ENCODE measurements at places on chromosomes 11 and 22. TPM values are rescaled to one million over a fixed set of nuclear protein-coding genes. Genes with fewer than 3 reads are reported as not detected.

GRCh38 chr11:69300120-69301060 lies 6.4 kb downstream of the MYEOV start:
- H3K27ac ChIP-seq: peak overlapping the region; percentile 98
- peaks cover 73% of the 10 kb centered on the region for H3K4me1 ChIP-seq

GRCh38 chr11:108835624-108836023 lies 170.8 kb downstream of the DDX10 start:
- no peak for DNase-seq
- H3K27me3 ChIP-seq: no peaks in the 10 kb centered on the region
- H3K27ac ChIP-seq: no peak overlapping the region
- H3K36me3 ChIP-seq: peaks cover 10% of the 10 kb centered on the region
- no peaks in the 10 kb centered on the region for H3K4me1 ChIP-seq
- no peak overlapping the region for H3K4me3 ChIP-seq

GRCh38 chr11:86435711-86436110 lies 61.0 kb downstream of the CCDC81 start:
- no peak overlapping the region for H3K27ac ChIP-seq
- no peak for DNase-seq
- H3K27me3 ChIP-seq: no peaks in the 10 kb centered on the region
- H3K36me3 ChIP-seq: no peaks in the 10 kb centered on the region

DNA sequence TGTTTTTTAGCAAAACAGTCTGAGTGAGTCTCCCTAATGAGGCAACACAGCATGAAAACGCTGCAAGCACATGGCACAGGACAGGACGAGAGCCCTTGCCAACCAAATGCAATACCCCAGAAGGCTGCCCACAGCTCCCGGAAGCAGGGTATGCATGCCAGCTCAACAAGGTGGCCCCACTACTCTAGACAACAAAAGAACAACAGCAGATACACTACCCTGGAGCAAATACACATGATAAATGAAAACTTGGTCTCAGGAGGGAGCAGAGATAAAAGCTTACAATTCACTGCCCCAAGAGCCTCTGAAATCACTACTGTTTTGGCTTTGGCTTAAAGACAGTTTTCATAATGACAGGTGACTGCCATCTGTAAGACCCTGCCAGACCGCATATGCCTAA lies 785.4 kb upstream of the API5 start:
- DNase-seq: no peak
- no peaks in the 10 kb centered on the region for H3K36me3 ChIP-seq
- no peaks in the 10 kb centered on the region for H3K27me3 ChIP-seq
- no peak overlapping the region for H3K27ac ChIP-seq

DNA sequence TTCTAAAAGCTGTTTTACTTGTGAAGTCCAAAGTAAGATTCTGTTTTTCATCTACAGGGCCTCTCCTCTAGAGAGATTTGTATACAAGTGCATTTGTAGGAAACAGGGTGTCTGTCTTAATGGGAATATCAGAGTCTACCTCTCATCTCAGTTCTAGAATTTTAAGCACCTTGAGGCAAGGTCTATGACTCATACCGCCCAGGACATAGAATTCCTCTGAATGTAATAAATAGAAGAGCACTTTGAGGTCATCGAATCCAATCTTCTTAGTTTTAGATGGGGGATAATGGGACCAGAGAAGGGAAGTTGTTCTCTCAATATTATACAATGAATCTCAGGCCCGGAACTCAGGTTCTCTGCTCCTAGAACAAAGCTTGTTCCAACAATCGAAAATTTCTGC lies 101.8 kb upstream of the TIMP3 start:
- H3K4me3 ChIP-seq: no peak overlapping the region
- H3K27ac ChIP-seq: no peak overlapping the region
- H3K4me1 ChIP-seq: peaks cover 5% of the 10 kb centered on the region
- no peak for DNase-seq
- no peaks in the 10 kb centered on the region for H3K36me3 ChIP-seq

DNA sequence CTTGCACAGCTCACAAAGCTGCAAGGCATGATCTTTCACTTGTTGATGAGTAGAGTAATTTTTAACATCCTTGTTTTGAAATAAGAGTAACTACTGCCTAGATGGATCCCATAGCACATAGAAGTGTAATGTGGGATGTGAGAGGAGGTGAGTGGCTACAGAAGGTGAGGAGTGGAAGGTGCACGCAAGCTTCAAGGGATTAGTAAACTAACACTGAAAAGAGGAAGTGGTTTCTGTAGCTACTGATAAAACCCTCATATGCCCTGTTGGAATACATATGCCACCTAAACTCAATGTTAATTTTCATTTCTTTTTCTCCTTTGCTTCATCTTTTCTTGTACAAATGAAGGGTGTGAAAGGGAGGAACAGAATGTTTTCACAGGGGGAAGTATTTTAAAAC lies 22.0 kb upstream of the CTSC start:
- peaks cover 36% of the 10 kb centered on the region for H3K4me1 ChIP-seq
- H3K27me3 ChIP-seq: no peaks in the 10 kb centered on the region
- no peak overlapping the region for H3K27ac ChIP-seq
- no peaks in the 10 kb centered on the region for H3K36me3 ChIP-seq
- DNase-seq: no peak

DNA sequence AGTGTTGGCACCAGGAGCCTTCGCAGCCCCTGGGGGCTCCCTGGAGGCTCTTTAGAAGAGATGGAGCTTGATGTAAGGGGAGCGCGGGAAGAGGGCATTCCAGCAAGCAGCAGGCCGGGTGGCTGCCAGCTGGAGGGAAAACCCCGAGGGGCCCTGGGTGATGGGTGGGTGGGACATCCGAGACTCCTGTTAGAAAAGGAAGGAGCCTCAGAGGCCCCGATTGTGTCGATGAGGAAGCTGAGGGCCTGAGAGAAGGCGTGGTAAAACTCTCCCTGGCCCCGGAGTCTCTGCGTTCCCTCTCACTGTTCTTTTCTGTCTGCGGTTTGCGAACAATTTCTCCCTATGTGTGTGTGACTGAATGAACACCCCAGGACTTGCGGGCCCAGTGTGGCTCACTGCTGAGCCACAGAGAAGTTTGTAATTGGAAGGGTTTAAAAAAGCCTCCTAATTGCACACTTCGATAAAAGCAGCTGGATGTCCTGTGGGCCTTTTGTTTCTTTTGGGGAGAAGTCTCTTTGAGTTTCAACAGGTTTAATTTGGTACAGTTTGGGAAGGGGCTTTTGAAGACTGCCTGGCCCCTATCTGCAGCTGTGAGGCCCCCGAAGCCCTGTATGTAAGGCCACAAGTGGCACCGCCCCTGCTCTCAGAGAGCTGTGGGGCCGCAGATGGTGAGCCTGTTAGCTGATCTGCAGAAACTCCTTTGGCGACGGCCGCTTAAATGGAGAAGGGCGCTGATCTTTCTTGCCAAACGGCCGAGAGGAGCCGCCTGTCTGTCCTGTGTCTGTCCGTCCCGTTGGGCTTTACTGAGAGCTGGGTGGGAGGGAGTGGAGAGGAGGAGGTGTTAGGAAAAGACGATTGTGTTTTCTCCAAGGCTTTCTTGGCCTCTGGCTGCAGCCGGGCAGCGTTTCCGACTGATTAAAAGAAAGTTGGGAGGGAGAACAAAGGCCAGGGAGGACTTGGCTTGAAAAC lies 2.0 kb downstream of the FBLN1 start:
- DNase-seq: no peak
- H3K27me3 ChIP-seq: no peaks in the 10 kb centered on the region
- H3K27ac ChIP-seq: no peak overlapping the region

DNA sequence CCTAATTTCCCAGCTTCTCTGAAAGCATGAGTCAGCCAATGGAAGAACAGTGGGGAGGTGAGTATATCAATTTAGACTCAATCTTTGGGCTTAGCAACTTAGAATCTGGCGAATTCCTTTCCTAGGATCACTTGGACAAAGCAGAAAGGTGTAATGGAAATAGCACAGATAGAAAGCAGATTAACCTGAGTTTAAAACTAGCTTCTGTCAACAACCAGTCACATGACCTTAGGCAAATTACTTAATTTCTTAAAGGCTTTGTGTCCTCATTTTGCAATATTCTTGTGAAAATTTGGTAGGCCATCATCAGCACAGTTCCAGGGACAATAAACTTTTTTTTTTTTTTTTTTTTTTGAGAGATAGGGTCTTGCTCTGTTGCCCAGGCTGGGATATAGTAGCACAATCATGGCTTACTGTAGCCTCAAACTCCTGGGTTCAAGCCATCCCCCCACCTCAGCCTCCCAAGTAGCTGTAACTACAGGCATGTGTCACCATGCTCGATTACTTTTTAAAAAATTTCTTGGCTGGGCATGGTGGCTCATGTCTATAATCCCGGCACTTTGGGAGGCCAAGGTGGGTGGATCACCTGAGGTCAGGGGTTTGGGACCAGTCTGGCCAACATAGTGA lies 40.8 kb upstream of the PCF11 start:
- H3K27me3 ChIP-seq: no peaks in the 10 kb centered on the region
- DNase-seq: no peak
- no peak overlapping the region for H3K4me3 ChIP-seq
- no peak overlapping the region for H3K27ac ChIP-seq

DNA sequence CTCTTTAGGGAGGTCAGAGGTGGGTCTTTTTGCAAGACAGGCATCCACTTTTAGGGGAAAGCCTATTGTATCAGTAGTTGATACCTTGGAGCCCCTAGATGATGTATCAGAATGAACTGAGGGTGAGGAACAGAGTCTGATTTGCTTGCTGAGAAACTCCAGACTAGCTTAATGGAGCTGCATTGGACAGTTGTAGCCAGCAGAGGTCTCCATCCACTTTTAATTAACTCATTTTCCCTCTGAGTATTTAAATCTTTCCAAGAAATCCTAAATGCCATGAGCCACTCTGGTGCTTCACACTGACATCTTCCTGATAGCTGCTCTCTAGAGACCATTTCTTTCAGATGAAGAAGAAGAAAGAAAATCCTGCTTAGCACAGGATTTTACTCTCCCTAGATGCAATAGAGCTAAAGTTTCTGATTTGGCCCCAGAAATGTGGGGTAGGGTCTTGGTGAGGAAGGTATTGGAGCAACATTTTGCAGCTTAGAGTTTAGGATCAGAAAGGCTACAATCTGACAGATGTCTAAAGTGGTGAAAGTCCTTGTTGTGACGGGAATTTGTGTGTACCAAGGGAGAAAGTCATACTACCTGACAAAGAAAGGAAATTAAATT lies 38.0 kb downstream of the EXT2 start:
- no peaks in the 10 kb centered on the region for H3K27me3 ChIP-seq
- peak; percentile 59 for DNase-seq
- peaks cover 2% of the 10 kb centered on the region for H3K36me3 ChIP-seq
- no peak overlapping the region for H3K27ac ChIP-seq
- no peak overlapping the region for H3K4me3 ChIP-seq

The MS4A4E gene
- not detected for total RNA-seq

The HPX gene
- total RNA-seq: not detected

The RELT gene
- 34.0 TPM for total RNA-seq

The CREB3L1 gene
- 1.1 TPM for total RNA-seq
